Femur (tissue), 1 donor: ENCODE measurements at places on chromosomes 16 and 17.

DNA sequence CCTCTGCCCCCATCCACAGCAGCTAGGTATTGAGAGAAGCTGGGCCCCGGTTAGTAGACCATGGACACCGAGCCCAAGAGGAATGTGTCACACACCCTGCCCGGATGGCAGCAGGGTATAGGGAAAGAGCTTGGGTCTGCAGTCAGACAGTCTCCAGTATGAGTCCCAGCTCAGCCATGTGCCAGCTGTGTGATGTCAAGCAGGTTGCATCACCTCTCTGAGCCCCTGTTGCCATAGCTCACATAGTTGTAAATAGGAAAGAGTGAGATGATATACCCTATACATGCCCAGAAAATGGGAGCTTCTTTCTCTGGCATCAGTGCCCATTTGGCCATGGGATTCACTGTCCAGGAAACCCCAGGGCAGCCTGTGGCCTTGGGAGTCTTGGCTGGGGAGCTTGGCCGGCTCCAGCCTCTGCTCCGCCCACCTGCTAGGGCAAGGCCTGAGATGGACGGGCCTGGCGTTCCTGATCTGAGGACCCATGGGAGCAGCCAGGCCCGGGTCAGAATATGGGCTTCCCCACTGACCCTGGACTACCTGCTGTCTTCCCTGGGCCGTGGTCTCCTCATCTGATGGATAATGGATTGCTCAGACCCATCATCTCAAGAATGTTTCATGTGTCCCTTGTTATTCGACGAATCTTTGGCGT, 13.2 kb downstream of the CD300LG start:
- DNase-seq, result peak; percentile 3

- DNase-seq, result no peak
These were observed 5.5 kb downstream of the DYNLRB2 start for GRCh38 chr16:80546249-80546648.

DNA sequence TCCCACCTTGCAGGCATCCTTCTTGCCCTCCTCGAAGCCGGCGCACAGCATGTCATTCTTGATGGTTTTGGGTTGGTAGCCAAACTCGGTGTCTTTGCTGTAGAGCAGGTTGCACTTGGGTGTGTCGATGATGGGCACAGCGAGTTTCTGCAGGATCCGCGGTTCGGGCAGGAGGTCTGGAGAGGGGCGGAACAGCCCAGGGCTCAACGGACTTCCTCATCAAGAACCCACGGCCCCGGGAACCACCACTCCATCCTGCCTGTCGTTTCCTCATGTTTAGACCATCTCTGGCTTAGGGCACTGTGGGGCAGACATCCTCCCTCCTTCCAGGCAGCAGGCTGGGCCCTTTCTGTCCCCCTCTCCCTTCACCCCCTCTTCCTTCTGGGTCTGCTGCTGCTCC, 6.5 kb downstream of the PRSS27 start:
- no peak for DNase-seq

DNA sequence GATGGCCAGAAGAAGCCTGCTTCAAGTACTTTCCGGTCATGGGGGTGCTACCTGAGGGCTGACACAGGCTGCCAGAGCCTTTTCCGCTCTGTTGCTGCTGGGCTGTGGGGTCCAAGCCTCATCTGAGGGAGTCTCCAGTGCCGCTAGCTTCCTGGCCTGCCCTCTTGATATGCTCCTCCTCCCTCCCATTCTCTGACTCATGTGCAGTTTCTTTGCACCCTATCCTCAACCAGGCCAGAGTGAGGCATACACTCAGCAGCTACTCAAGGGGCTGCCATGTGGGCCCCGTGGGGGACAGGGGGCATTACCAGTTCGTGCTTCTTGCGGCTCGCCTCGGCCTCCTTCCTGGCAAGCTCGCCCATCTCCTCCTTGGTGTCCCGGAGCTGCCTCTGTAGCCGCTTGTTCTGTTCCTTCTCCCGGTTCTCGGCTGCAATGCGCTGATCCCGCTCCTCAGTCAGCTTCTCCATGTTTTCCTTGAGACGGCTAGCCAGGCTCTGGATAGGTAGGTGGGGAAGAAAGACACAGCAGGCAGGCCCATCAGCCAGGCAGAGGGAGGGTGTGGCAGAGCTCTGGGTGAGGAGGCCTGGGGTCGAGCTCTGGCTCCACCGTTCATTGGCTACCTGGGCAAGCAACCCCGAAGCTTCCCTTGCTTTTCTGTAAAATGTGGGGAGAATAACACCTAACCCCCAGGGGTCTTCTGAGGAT, 43.8 kb downstream of the PIPOX start:
- DNase-seq, result no peak

- DNase-seq, result no peak
These were observed 54.2 kb downstream of the CRISPLD2 start for GRCh38 chr16:84874004-84874435.

DNA sequence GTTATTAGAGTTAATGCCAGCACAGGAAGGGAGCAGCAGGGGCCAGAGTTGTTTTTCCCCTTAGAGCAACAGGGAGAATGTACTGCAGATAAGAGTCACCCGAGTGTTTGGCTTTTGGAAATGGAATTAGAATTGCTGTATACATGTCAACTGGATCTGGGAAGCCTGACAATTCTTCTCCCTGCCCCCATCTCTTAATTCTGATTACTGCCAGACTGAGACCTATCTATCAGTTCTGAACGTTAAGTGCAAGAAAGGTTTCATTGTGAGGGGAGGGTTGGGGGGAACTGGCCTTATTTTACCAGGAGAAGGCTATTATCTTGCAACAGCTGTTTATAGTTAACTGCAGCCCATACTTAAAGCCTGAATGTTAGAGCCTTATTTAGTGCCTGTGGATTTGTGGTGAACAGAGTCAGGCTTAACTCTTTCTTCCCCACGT, 424.5 kb upstream of the CDH11 start:
- peak; percentile 49 for DNase-seq

- peak; percentile 59 for DNase-seq
These were observed 33.5 kb upstream of the MON1B start for GRCh38 chr16:77157346-77158058.

DNA sequence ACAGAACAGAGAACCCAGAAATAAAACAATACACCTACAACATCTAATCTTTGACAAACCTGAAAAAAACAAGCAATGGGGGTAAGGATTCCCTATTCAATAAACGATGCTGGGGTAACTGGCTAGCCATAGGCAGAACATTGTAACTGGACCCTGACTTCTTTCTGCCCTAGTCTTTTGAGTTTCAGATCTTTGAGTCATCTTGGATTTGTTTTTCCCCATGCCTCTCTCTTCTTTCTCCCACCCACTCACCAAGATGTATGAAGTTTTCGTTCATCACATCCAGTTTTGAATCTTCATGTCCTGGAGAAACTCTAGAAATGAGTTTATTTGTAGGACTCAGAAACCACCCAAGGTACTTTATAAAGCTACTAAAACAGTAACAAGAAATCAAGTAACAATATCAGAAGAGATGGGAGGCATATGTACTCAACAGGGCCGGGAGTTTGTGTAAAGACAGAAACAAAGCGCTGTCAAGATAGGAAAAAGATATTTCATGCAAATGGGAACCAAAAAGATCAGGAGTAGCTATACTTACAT, 39.0 kb downstream of the HSD17B2 start:
- DNase-seq, result no peak

DNA sequence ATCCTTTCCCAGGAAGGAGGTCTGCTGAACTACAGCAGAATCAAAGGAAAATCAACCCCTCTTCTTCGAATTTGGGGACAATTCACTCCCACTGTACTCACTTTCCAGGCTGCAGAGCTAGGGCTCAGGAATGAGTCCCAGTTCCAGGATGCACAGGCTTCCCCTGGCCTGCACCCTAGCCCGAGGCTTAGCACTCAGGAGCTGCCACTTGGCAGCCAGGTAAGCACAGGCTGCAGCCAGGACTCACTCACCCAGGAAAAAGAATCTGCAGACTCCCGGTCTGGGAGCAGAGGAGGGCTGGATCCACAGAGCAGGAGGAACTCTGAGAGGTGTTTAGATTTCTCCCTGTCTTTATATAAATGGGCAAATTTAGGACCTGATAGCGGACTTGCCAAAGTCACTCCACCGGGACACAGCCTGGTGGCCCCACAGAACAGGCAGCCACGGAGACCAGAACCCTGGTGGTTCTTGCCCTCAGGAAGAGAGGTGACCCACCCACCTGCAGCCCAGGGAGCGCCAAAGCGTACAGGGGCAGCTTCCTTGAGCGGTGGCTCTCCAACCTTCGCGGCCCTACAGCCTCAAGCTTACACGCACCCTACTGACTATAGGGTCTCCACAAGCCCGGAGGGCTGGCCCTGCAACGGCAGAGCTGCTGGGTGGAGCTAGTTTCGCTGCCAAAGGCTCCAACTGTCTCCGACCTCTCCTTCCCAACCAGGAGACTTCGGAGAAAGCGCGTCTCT, 4.8 kb downstream of the CBLN1 start:
- no peak for DNase-seq

DNA sequence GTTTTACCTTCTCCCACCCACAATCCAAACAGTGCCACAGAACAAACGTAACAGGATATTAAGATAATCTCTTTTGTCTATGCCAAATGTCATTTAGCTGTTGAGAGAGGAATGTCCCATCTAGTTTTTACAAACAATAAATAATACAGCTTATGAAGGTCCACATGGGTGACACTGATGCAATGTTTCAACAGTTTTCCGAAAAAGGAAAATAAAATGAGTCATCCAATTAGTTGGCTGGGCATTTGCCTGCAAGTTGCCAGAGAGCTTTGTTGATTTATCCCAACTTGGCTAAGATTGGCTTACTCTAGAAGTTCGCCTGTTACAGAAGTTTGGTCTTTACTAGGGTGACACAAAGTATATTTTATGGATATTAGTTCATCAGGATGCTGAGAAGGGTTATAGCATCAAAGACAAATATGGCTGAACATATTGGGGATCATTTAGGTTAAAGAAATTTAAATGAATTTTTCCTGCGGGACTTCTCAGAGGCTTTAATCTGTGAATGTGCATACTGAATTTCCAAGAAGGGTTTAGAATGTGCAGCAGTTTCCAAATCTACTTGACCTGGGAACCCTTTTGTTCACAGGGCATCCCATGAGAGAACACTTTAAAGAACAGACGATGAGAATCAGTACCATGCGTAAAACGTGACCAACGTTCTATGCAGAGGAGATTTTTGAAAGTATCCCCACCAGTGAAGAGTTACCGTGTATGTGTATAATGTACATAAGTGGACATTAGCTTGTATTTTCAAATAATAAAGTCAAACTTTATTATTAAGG, 73.1 kb downstream of the CDH13 start:
- no peak for DNase-seq

DNA sequence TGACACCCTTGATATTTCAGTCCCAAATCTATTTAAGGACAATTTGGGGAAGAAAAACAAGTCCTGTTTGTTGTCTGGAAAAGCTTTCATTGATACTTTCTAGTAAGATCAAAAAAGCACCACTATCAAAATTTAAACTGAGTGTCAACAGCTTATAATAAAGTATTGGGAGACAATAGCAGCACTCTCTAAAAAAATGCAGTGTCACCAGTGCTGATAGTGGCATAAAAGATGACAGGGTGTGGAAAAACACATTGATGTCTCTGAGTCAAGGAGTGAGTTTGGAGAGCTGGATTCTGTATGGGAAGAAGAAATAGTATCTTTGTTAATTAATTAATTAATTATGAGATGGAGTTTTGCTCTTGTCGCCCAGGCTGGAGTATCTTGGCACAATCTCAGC, 8.3 kb upstream of the TOM1L1 start:
- DNase-seq, result no peak

DNA sequence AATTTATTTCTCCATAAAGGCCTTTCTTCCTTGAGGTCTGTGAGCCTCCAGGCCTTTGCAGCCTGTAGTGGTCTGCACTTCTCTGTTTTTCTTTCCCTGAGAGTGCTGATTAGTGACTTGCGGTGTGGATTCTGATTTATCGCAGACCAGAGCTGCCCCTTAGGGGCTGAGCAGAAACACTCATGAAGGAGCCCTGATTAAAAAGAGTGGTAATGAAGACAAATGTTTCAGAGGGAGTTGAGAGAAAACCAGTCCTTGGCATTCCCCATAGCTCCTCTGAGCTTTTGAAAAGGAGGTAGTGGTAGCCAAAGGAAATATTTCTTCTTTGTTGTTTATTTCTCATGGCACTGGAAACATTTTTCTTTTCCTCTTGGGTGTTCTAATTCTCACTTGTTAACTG, 268.1 kb upstream of the TBX2 start:
- no peak for DNase-seq

- no peak for DNase-seq
These were observed 71.3 kb downstream of the SREBF1 start for GRCh38 chr17:17765359-17766076.

GRCh38 chr16:29862383-29862883, 593 bp downstream of the CDIPT start:
- no peak for DNase-seq

DNA sequence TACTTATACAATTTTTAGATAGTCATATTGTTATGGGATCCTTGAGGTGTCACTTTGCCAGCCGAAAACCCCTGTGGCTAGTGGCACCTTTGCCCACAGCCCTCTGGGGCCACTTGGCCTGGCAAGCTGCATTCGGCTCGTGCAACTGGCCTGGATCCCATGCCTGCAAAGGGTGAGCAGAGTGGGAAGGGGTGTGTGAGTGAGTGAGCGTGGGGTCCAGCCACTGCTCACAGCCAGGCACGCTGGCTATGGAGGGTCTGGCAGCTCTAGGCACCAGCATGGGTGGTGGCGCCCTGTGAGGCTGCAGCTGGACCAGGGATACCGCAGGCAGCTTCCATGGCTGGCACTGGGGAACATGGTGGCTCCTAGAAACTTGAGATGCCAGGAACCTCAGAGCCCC, 49.0 kb downstream of the ESRP2 start:
- no peak for DNase-seq

GRCh38 chr16:72760581-72760980, 287.3 kb downstream of the ZFHX3 start:
- DNase-seq, result no peak

DNA sequence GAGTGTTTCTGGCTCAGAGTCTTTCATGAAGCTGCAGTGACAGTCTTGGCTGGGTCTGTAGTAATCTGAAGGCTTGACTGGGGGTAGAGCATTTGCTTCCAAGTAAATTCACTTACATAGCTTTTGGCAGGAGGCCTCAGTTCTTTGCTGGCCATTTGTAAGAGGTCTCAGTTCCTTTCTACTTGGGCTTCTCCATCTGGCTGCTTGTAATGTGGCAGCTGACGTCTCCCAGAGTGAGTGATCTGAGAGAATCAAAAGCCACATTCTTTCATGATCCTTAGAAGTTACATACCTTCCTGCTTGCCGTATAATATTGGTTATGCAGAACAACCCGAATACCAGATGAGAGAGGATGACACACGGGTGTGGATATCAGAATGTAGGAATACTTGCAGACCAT, 39.8 kb downstream of the NF1 start:
- peak; percentile 33 for DNase-seq

GRCh38 chr16:17019366-17019765, 451.4 kb downstream of the XYLT1 start:
- DNase-seq, result no peak

GRCh38 chr16:27748868-27749546, 199.1 kb downstream of the KATNIP start:
- no peak for DNase-seq

GRCh38 chr16:35391328-35391727, 1931.9 kb downstream of the TP53TG3F start:
- DNase-seq, result no peak

- DNase-seq, result peak; percentile 55
These were observed 13.3 kb downstream of the JUP start for GRCh38 chr17:41773190-41773588.
